PC-3 (cell line): ENCODE measurements at places on chromosomes 12 and 14.

- no peak for DNase-seq
Observed at GRCh38 chr12:124578854-124579253, 11.4 kb upstream of the NCOR2 start.

GRCh38 chr12:102950107-102950949, 7.1 kb upstream of the ASCL1 start:
- no peak for DNase-seq

GRCh38 chr12:11228296-11228879, 41.1 kb downstream of the PRB3 start:
- DNase-seq = peak; percentile 68

GRCh38 chr12:5377997-5378592, 53.8 kb upstream of the NTF3 start:
- peak; percentile 3 for DNase-seq

- no peak for DNase-seq
Observed at GRCh38 chr12:131611416-131612091, 99.3 kb upstream of the SFSWAP start.
